ENCODE measurements at places on chromosomes 16 and 17.

- no peak for DNase-seq
These were observed 3.8 kb downstream of the COTL1 start for GRCh38 chr16:84614073-84614459.

DNA sequence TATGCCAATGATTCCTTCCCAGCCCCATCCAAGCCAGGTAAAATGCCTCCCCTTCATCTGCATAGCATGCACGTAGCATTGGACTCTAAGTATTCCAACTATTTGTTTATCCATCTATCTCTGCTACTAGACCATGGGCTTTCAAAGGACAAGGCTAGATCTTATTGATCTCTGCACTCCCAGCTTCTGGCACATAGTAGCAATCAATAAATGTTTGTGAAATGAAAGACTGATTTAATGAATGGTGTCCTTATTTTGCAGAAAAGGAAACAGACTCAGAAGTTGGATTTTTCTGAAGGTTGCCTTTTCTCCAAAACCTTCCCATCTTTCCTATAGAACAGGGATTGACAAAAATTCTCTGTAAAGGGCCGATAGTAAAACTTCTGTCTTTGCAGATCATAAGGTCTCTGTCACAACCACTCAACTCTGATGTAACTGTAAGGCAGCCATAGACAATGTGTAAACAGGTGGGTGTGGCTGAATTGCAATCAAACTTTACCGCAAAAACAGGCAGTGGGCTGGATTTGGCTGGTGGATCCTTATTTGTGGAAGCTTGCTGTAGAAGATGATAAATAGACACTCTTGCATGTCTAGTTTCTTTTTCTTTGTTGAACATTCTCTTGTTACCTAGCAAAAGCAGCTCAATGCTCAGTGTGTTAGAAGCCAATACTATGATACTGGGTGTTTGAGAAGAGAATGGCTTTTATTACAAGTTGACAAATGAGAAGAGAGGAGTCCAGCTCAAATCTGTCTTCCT is 7.6 kb upstream of the CMTR2 start:
- DNase-seq = no peak

GRCh38 chr16:56679818-56680217 is 2.5 kb upstream of the MT1X start:
- no peak for DNase-seq

- no peak for DNase-seq
These were observed 197.6 kb downstream of the MSI2 start for GRCh38 chr17:57453841-57454425.

DNA sequence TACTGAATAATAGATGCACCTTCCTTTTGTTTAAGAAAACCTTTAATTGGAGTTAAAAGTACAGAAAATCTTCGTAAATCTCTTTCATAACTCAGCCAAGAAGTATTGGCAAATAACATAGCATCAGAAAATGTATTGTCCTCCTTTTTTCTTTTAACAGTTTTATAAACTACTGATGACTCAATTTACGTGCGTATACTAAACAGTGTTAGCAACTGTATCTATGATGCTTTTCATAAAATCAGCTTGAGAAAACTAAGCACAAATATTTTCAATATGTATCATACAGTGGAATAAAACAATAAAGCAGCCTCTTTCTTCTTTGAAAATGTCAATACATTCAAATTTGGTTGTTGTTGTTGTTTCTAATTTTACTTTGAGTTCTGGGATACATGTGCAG is 88.6 kb downstream of the STXBP4 start:
- DNase-seq = no peak

GRCh38 chr16:27762441-27762840 is 212.5 kb downstream of the KATNIP start:
- DNase-seq = no peak
